ENCODE measurements at places on chromosomes 13 and 19.

DNA sequence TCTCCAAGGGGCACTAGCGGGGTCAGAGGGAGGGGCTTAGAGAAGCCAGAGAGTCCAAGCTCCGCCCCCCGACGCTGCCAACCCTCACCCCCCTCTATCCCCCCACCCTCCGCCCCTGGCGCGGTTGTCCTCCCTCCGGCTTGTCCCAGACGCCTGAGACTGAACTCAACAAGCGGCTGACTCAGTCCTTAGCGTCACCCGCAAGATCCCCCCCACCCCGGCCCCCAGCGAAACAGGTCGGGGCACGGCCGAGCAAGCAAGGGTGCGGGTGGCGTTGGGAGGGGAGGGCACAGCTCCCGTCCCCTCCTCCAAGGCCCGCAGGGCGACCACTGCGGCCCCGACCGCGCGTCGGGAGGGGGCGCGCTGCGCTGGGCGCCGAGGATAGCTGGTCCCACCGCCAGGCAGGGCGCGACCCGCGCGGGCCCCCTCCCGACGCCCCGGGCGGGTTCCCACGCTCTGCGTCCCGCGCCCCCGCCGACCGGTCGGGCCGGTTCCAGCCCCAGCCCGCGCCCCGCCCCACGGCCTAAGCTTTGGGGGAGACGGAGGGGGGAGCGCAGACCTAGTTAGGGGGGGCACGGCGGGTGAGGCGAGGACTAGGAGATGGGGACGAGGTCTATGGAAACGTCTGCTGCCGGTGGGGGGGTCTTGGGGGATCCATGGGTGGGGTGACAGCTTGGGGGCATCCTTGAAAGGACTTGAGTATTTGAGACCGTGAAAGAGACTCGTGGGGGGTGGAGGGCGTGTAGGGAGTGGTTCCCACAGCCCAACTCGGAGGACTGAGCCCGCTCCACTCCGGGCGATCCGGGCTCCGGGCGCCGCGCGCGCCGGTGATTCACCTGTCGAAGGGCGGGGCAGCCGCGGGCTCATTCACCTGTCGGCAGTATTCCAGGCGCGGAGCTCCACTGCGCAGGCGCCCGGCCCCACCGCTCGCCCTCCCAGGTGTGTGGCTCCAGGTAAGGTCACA is 5.1 kb downstream of the NOTCH3 start:
- DNase-seq: no peak

- DNase-seq: no peak
Measured at GRCh38 chr13:111898956-111899713, 167.8 kb upstream of the SOX1 start.

DNA sequence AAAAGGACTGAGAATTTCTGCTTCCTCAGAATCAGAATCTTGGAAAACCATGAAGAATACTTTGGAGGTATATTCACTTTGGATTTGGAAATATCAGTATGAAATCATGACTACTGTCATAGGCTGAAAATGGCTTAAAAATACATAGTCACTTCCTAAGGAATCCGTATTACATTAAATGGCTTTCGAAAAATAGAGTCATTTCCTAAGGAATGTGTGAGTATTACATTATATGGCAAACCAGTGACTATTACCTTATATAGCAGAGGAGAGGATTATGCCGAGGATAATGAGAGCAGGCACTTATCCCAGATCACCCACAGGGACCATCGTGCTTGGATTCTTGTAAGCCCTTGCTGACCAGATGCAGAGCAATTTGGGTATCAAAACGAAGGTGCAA is 1471.8 kb downstream of the EFNB2 start:
- no peak for DNase-seq

DNA sequence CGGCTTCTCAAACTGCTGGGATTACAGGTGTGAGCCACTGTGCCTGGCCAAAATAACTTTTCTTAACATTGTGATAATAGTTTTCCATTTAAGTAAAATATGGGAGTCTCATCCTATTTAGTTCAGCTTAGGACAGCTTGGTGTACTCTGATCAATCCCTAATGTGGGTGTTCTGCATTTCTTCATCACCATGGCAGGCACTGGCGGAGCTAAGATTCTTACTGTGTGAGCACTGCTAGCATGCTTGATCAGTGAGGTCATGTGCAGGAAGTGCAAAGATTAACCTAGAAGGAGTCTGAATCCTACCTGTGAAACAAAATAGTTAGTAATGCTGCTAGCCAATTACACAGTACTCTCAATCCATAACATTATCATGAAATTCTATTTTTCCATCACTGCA is 1684.2 kb upstream of the SLC10A2 start:
- DNase-seq: no peak
